ENCODE measurements at places on chromosomes 12 and 14. TPM values are rescaled to one million over a fixed set of nuclear protein-coding genes. Genes with fewer than 3 reads are reported as not detected.
A peak's percentile ranks its signal among the peaks of the same experiment; 100 is the strongest.

TAS2R30 gene
- 3.4 TPM for total RNA-seq

GRCh38 chr14:75831952-75832351, 149.8 kb downstream of the TGFB3 start:
- no peak for DNase-seq

- DNase-seq, result no peak
These were observed 41.1 kb downstream of the CEP83 start for GRCh38 chr12:94418517-94418916.

DNA sequence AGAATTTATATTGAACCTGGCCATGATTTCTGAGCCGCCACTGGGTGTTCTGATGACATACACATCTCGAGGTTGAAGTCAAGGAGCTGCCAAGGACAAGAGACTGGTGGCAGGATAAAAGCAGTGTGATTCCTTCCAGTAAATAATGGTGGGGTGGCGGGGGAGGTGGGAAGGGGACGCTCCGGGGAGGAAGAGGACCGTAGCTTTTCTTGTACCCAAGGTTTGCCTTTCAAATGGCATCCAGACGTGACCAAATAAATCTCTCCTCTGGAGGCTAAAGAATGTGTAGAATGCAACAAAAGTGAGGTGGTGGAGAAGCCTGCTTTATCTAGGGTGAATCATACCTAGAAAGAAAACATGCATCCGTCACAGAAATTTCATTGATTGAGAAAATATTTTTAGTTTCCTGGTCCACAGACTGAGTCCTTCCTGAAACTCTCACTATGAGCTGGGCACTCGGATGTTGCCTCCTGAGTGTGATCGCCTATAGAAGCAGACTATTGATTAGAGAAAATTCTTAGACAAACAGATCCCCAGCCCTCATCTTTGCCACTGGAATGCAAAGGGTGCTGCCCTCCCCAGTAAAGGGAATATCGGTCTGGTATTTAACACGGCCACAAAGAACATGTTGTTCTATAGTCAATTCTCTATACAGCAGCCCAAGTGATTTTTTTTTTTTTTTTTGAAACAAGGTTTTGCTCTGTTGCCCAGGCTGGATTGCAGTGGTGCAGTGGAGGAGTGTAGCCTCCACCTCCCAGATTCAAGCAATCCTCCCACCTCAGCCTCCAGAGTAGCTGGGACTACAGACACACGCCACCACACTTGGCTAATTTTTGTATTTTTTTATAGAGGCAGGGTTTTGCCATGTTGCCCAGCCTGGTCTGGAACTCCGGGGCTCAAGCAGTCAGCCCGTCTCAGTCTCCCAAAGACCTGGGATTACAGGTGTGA, 112.1 kb downstream of the DPF3 start:
- DNase-seq, result peak; percentile 49

GRCh38 chr14:99481745-99482099, 513 bp downstream of the CCNK start:
- DNase-seq, result no peak

- no peak for DNase-seq
These were observed 25.1 kb downstream of the AHNAK2 start for GRCh38 chr14:104953097-104953496.
